ENCODE measurements at places on chromosomes 2 and 18.

GRCh38 chr2:195296490-195296889 lies 360.5 kb upstream of the SLC39A10 start:
- DNase-seq, result no peak

DNA sequence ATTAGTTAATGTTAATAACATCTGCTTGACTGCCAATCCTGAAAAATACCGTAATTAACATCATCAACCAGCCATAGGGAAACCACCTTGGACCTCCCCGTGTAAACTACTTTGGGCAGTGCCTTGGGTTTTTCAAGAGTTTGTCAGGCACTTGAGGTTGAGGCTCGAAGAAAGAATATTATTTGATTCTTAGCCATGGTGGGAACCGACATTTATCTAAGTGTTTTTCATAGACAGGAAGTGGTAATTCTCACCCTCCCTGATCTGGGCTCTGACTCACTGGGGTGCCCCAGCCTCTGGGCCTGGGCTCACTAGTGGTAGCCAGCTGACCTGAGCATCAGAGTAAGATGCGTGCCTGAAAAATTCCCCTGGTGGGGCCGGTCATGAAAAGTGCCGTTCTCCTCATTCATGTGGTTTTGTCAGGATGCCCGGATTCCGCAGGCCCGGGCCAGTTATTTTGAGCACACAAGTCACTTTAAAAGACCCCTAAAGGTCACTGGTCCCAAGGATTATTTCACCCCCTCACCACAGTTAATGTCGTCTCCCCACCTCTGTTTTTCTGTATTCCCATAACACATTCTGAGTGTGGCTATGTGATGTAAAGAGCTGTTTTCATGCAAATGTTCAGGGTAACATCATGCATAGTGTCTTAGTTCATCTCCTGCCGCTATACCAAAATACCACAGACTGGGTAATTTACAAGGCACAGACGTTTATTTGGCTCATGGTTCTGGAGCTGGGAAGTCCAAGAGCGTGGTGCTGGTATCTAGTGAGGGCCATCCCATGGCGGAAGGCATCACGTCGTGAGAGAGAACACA lies 21.6 kb upstream of the SPATA3 start:
- DNase-seq, result no peak

DNA sequence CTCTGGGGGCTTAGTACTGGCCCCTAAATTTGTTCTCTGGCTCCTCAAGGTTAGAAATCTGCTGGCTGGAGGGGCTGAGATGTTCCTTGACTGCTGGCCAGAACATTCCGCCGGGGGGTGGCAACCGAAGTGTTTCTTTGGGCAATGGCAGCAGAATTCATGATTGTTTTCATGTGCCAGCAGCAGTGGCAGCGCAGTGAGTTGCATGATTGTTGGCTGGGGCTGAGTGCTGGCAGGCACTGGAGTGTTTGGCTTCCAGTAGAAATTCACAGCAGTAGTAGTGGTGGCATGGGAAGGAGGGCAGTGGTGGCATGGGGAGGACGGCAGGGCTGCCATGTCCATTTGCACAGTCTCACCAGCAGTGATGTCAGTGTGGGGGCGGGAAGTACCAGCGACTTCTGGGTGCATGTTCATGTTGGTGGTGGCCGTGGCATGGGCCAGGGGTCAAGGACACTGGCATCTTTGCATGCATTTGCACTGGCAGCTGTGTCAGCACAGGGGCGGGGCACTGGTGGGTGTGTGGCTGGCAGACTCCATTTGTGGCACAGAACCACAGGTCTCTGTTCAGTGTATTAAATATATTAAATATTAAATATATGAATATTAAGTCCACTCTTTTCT lies 130.6 kb upstream of the CDH7 start:
- DNase-seq, result no peak

GRCh38 chr18:7742224-7742623 lies 175.1 kb downstream of the PTPRM start:
- no peak for DNase-seq

DNA sequence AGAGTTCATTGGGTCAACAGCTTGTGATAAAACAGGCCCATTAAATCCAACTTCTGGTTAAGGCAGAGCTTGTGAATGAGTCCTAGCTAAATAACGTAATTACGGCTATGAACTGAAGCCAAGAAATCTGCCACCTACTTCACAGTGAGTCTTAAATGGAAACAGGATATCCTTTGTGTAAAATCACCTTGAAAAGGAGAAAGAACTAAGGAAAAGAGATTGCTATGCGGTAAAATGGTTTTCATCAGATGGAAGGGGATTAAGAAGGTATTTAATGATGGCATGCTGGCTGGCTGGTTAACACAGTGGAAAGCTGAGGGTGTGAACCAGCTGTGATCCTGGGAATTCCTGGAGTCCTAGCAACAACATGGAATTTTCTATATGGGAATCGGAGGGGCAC lies 156.6 kb downstream of the DOK6 start:
- no peak for DNase-seq

- DNase-seq, result no peak
Measured at GRCh38 chr2:205657579-205657978, 24.7 kb upstream of the NRP2 start.

DNA sequence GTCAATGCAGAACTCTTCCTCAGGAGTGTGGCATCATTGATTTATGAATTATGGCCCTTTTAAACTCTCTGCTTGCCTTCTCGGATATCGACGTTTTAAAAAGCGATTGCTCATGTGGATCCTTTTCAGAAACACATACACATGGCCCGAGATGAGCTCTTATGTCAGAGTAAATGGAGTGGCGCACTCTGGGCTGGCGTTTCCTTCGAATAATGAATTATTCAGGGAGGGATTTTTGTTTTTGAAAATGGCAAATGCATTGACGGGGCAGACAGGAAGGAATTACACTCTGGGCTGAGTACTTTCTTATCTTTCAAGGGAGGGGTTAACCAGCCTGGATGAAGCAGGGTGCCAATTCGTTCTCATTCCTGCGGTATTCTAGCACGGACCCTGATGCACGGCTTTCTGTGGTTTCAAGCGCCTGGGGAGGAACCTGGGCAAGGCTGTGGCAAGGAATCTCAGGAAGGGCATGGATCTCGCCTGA lies 142.7 kb downstream of the PRKCE start:
- no peak for DNase-seq

- no peak for DNase-seq
Measured at GRCh38 chr2:68412127-68412819, 47.2 kb downstream of the PLEK start.

- no peak for DNase-seq
Measured at GRCh38 chr2:12725233-12726187, 8.8 kb downstream of the TRIB2 start.

- DNase-seq, result no peak
Measured at GRCh38 chr2:17858064-17858463, 20.4 kb upstream of the KCNS3 start.

All from right cardiac atrium (tissue), 5 donors.